ENCODE measurements at places on chromosomes 6 and 20.
A peak's percentile ranks its signal among the peaks of the same experiment; 100 is the strongest.

DNA sequence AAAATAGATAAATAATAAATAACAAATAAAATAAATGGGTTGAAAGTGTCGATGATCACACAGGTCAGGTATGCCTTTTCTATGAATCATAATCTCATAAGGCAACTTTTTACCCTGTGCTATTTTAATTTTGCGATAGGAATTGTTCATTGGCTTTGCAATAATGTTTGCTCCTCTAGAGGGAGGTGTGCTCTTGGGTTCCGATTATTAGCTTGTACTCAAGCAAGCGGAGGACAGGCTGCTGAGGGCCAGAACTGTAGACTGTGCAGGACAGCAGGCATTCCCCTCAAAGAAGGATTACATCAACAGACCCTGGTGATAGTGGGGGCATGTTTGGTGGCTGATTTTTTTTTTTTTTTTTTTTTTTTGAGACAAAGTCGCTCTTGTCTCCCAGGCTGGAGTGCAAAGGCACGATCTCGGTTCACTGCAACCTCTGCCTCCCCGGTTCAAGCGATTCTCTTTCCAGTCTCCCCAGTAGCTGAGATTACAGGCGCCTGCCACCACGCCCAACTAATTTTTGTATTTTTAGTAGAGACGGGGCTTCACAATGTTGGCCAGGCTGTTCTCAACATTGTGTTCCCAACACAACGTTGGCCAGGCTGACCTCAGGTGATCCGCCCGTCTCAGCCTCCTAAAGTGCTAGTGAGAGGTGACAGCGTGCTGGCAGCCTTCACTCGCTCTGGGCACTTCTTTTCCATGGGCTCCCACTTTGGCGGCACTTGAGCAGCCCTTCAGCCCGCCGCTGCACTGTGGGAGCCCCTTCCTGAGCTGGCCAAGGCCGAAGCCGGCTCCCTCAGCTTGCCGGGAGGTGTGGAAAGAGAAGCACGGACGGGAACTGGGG, 35.6 kb downstream of the RIOK1 start:
- DNase-seq = no peak

DNA sequence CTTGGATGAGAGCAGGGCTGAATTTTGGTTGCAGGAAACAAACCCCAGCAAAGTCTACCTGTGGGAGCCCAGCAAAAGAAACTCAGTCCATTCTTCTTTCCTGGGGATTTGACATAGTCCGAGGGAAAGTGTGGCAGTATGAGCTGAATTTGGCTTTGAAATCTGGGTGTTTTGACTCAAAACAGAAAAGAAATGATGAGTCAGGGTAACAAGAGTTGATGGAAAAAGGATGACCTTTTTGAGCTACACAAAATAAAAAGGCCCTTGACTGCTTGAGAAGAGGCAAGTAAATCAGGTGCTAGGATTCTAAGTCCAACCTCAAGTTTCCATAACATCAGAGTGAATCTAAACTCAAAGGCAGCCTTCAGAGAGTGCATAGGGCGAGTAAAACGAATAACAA, 163.3 kb upstream of the BMP2 start:
- no peak for DNase-seq

DNA sequence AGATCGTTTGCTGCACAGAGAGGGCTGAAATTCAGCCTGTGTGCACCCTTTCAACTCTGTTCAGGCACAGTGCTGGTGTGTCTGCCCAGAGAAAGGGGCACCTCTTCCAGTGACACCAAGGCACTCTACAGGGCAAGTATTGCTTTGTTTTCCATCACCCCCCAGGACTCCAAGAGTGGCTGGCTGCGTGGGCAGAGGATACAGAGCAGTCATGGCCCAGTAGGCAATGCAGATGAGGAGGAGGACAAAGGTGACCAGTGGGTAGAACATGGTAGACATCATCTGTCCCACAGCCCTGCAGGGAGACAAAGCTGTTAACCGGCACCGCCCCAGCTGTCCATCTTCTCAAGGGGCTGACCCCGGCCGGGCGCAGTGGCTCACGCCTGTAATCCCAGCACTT, 6.7 kb upstream of the NEU1 start:
- DNase-seq = no peak

- DNase-seq = peak; percentile 61
These were observed at the start of gene IRAK1BP1 for GRCh38 chr6:78867370-78868040. Gene IRAK1BP1 (plus strand): TSS chr6:78867551. CDS start chr6:78867577, 26 bp downstream.

GRCh38 chr20:9139106-9139833, 70.4 kb downstream of the PLCB4 start:
- no peak for DNase-seq

GRCh38 chr6:11734861-11735613, 43.6 kb downstream of the ADTRP start:
- DNase-seq = no peak

GRCh38 chr6:141364694-141365093, 768.0 kb upstream of the GJE1 start:
- DNase-seq = no peak

DNA sequence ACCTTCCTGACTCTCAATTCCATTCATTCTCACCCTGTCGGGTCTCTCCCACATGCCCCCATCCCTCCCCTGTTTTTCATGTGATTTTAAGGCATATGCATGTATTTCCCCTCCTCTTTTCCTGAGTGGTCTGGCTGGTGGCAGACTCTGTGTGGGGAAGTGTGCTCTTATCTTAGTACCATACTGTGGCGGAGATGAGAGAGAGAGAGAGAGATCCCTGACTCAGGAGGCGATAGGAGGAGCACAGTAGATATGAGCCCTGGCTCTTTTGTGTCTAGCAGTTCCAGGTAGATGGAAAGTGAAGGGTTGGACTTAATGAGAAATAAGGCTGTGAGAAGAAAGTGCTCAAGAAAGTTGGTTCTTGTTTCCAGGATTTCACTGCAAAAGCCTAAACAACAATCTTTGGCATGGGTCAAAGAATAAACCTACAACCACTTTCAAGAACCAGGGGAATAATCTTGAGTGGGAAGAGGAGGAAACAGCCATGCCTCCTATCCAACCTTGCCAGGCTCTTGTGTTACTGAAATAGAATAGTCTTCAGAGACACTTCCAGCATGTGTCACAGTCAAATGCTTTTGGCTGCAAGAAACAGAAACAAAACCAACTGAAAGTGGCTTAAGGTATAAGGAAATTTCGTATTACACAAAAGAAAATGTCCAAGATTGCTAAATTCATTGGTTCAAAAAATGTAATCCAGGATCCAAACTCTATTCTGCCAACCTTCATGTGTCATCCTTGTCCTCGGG, 123.8 kb upstream of the MYLIP start:
- DNase-seq = no peak

GRCh38 chr6:10237298-10238038, 177.4 kb downstream of the TFAP2A start:
- DNase-seq = no peak

- no peak for DNase-seq
These were observed 13.0 kb downstream of the MRS2 start for GRCh38 chr6:24415753-24416152.

DNA sequence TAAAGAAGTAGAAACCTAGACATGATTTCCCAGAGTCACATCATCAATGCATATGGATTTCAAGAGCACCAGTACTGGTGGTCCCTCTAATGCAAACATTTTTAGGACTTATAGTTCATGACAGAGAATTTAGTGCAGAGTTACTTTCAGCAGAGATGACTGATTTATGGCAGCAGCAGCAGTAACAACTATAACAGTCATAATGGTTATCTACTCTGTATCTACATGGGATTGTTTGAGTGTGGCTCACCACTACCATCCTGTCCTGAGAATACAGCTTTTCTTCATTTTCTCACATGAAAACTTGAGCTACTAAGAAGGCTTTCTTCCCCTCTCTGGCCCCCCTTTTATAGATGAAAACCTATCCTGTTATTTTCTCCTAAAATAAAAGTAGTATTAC, 128.5 kb upstream of the ENPP5 start:
- no peak for DNase-seq

DNA sequence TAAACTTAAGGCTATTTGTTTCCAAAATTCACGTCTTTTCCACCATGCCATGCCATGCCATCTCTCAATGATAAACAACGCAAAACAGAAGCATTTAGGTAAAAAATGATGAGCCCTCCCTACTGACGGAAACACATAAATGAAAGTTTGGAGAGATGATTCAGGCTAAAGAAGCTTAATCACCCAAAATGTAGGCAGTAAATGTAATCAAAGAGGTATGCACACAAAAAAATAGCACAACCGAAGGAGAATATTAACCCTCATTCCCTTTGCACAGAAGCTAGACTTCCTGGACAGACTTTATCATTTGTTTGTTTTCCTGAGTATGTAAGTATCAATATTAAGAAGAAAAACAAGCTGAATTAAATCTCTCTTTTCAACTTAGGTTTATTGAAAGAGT, 28.8 kb downstream of the DCDC2 start:
- no peak for DNase-seq

GRCh38 chr6:155832596-155832995, 377.0 kb upstream of the NOX3 start:
- DNase-seq = no peak

DNA sequence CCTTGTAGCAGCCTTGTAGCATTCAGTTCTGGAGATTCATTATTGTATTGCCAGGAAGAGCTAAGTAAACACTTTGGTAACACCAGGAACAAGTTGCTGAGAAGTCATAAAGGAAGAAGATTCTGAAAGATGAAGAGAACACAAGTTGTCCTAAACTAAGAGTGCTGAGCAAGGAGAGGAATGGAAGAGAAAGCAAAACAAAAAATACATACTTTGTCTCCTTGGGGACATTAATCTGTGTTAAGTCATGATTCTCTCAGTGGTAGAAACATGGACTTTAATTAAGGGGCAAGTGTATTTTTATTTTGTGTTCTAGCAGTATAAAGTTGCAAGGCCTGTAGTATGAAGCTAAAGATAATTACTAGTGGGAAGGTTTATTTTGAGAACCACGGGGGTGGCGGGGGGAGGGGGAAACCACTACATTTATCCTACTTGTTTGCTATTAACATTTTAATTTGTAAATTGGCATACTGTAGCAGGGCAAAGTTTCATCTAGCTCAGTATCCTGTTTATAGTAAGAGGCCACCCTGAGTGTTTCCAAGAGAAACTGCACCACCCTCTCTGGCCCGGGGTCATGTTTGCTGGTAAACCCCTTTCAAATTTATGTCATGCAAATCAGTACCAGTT, 463.0 kb downstream of the CDKAL1 start:
- DNase-seq = no peak

DNA sequence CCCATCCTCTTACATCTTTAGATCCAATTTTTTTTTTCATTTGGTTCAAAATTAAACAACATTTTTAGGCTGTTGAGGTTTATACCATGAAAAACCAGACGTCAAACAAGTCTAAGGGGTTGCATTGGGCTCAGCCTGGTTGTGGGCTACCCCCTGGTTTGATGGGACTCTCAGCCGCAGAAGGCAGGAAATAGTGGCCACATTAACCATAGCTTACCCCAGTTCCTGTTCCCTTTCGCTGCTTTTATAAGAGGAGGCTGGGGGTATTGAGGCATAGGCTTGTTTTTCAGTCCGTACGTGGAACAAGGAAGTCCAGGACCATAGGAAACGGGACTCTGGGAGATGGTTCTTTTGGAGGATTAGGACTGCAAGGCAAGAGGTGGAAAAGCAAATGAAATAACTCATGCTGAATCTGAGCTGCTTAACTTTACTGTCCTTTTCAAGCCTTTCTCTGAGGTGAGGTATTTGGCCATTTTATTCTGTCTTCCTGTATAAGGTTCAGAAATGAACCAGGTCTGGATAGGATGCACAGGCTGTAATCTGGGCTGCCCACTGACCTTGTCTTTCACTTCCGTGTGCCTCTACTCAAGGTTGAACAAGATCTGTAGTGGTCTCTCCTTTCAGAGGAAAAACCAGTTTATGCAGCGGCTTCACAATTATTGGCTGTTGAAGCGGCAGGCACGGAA, 7.7 kb downstream of the BRPF3 start:
- DNase-seq = no peak

GRCh38 chr20:59631751-59632540, 27.6 kb downstream of the PHACTR3 start:
- no peak for DNase-seq

DNA sequence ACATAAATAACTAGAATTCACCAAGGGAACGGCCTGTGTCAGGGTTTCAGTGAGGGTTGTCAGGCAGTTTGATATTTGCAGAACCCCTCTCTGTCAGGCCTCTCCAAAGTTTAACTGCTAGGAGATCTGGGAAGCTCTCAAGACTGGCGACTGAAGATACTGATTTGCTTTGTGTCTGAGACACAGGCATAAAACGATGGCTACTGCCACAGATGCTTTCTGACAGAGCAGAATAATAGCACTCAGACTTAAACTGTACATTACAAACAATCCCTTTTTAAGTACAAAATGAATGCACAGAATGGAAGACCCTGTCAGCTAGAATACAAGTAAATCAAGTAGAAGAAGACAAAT, 7.2 kb upstream of the ATXN1 start:
- no peak for DNase-seq

- DNase-seq = no peak
These were observed 214.0 kb upstream of the EXOC2 start for GRCh38 chr6:906920-907319.

DNA sequence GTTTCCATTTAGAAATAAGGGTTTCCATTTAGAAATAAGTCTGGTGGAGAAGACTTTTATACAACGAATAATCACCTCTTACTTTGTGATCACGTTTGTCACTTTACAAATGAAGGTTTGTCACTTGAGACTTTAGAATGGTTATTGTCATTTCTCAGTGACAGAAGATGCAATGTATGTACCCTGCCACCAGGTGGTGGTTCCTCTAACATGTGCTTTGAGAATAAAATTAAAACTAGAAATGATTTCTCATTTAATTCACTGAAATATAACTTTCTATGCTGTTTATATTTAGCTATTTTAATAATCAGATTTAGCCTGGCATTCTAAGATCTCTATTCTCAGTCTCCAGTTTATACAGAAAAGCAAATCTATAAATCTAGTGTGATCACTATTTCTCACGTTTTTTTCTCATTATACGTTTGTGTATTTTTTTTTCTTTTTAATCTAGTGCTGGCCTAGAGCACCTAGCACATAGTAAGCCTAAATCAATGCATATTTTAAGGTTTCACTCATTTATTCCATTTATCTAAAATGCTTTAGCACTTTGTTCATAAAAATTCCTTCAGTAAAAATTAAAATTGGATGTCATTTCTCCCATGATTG, 57.4 kb upstream of the TFAP2D start:
- no peak for DNase-seq

DNA sequence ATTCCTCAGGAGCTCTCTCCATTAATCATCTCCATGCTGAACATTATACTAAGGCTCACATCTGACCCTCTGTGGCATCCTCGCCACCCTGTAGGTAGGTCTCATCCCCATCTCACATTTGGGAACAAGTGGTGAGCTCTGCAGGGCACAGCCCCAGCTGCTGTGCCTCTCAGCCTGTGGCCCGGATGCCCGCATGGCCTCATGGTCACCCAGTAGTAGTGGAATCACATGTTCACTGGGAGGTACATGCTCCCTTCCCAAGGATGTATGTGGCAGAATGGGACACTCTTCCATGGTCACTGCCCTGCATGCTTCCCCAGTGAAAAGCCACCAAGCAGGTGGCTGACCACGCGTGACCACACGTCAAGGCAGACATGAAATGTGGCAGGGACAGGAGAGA, 26.3 kb upstream of the APMAP start:
- DNase-seq = no peak

DNA sequence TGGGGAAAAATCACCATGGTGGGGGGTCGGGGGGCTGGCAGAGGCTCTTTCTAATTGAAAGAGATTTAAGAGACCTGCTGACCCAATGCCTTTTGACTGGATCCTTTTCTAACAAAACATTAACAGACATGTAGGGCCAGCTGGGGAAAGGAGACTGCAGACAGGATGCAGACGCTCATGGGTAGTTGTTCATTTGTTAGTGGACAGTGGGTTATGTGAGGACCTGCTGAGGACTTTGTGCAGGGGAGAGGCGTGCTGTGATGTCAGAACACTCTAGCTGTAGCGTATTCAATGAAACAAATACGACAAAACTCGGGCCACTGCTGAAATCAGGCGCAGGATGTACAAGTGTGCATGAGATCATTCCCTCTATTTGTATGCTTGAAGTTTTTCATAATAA, 1.2 kb downstream of the IP6K3 start:
- no peak for DNase-seq

Measured in activated naive CD4-positive, alpha-beta T cell (primary cell).